ENCODE measurements at places on chromosomes 5 and 9. TPM values are rescaled to one million over a fixed set of nuclear protein-coding genes. Genes with fewer than 3 reads are reported as not detected.
A peak's percentile ranks its signal among the peaks of the same experiment; 100 is the strongest.

The NUTM2F gene
- not detected for total RNA-seq

The ARHGEF28 gene
- 27.2 TPM for total RNA-seq

The ANXA6 gene
- total RNA-seq: 2.6 TPM

The MPDZ gene
- 10.9 TPM for total RNA-seq

The LCN9 gene
- not detected for total RNA-seq

The UBAP1 gene
- 64.4 TPM for total RNA-seq

GRCh38 chr5:73825199-73825598 is 199.2 kb downstream of the ARHGEF28 start:
- DNase-seq: no peak
- no peak overlapping the region for H3K4me3 ChIP-seq
- no peaks in the 10 kb centered on the region for H3K27me3 ChIP-seq
- peaks cover 4% of the 10 kb centered on the region for H3K36me3 ChIP-seq
- peaks cover 11% of the 10 kb centered on the region for H3K4me1 ChIP-seq

DNA sequence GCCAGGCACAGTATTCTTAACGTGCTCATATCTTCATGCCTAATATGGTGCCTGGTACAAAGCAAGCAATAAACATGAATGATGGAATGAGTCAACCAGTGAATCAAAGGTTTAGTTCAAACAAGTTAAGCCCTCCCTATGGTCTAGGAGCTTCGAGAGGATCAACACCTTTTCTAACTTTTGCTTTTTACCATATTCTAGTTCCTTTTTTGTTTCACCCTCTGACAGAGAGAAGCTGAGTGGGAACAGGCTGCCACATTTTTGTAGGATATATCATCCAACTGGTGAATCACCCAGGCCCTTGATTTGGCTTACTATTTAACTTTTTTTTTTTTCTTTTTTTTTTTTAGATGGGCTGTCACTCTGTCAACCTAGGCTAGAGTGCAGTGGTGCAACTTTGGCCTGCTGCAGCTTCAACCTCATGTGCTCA is 39.3 kb upstream of the TNC start:
- H3K27me3 ChIP-seq: no peaks in the 10 kb centered on the region
- peaks cover 15% of the 10 kb centered on the region for H3K4me1 ChIP-seq
- peak overlapping the region; percentile 73 for H3K27ac ChIP-seq
- peak; percentile 77 for DNase-seq
- H3K4me3 ChIP-seq: no peak overlapping the region

- peaks cover 12% of the 10 kb centered on the region for H3K27me3 ChIP-seq
- peak; percentile 83 for DNase-seq
- H3K4me3 ChIP-seq: no peak overlapping the region
- H3K36me3 ChIP-seq: no peaks in the 10 kb centered on the region
- H3K4me1 ChIP-seq: peaks cover 10% of the 10 kb centered on the region
Measured at GRCh38 chr9:77457916-77458592, 190.1 kb downstream of the GNA14 start.

GRCh38 chr5:2370626-2371418 is 380.7 kb downstream of the IRX2 start:
- H3K4me3 ChIP-seq: no peak overlapping the region
- DNase-seq: no peak
- no peak overlapping the region for H3K27ac ChIP-seq
- H3K27me3 ChIP-seq: no peaks in the 10 kb centered on the region
- no peaks in the 10 kb centered on the region for H3K36me3 ChIP-seq
- no peaks in the 10 kb centered on the region for H3K4me1 ChIP-seq

DNA sequence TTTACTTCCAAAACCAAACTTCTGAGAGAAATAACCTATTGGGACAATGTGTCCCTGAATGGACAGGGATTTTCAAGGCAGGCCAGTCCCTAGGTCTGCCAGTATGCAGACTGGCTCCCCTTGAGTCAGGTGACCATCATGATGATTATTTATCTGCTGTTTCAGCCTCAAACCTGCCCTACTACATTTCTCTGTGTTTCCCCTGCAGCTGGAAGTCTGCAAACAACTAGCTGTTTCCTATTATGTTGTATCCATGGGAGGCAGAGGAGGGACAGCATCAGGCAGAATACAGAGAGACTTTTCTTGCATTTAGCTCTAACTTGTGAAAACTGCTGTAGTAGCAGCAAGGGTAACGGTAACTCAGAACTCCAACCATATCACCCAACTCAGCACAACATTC is 36.2 kb upstream of the IFNK start:
- no peaks in the 10 kb centered on the region for H3K4me1 ChIP-seq
- no peak overlapping the region for H3K27ac ChIP-seq
- no peaks in the 10 kb centered on the region for H3K36me3 ChIP-seq
- no peak overlapping the region for H3K4me3 ChIP-seq
- no peak for DNase-seq

- DNase-seq: peak; percentile 82
- no peak overlapping the region for H3K27ac ChIP-seq
- peaks cover 4% of the 10 kb centered on the region for H3K36me3 ChIP-seq
- no peak overlapping the region for H3K4me3 ChIP-seq
- no peaks in the 10 kb centered on the region for H3K27me3 ChIP-seq
- H3K4me1 ChIP-seq: peaks cover 4% of the 10 kb centered on the region
Measured at GRCh38 chr5:9149988-9150387, 395.9 kb downstream of the SEMA5A start.

DNA sequence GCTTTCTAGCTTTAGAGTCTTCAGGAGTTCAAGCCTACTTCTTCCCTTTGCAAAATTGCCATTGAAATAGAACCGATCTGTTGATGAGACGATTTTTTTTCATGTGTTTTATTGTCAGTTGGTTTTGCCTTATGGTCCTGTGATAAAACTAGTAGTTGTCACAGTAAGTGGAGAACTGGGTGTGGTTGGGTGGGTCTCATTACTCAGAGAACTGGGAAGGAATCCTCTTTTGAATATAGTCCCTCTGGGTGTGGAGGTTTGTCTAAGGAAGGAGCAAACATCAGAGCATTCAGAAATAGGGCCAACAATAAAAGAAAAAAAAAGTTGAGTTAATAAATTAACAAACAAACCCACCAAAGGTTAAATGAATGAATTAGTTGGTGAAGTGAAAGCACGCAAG is 69.0 kb downstream of the ALDH1A1 start:
- no peak overlapping the region for H3K4me3 ChIP-seq
- H3K36me3 ChIP-seq: no peaks in the 10 kb centered on the region
- H3K4me1 ChIP-seq: peaks cover 10% of the 10 kb centered on the region
- no peak overlapping the region for H3K27ac ChIP-seq
- DNase-seq: no peak

- no peak for DNase-seq
- no peaks in the 10 kb centered on the region for H3K27me3 ChIP-seq
- no peak overlapping the region for H3K4me3 ChIP-seq
- peaks cover 19% of the 10 kb centered on the region for H3K36me3 ChIP-seq
- H3K27ac ChIP-seq: no peak overlapping the region
- peaks cover 6% of the 10 kb centered on the region for H3K4me1 ChIP-seq
Measured at GRCh38 chr5:138978581-138978980, 103.4 kb upstream of the LRRTM2 start.

DNA sequence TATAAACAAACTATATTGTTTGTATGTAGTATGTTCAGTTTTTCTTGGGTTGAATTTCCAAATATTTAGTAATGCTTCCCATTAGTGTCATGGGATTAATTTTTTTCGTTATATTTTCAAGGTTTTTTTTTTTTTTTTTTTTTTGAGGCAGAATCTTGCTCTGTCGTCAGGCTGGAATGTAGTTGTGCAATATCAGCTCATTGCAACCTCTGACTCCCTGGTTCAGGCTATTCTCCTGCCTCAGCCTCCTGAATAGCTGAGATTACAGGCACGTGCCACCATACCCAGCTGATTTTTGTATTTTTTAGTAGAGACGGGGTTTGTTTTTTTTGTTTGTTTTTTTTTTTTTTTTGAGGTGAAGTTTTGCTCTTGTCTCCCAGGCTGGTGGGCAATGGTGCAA is 10.6 kb downstream of the DDX46 start:
- peaks cover 100% of the 10 kb centered on the region for H3K36me3 ChIP-seq
- H3K27ac ChIP-seq: no peak overlapping the region
- DNase-seq: peak; percentile 60
- H3K4me1 ChIP-seq: peaks cover 11% of the 10 kb centered on the region
- H3K4me3 ChIP-seq: no peak overlapping the region
- no peaks in the 10 kb centered on the region for H3K27me3 ChIP-seq

DNA sequence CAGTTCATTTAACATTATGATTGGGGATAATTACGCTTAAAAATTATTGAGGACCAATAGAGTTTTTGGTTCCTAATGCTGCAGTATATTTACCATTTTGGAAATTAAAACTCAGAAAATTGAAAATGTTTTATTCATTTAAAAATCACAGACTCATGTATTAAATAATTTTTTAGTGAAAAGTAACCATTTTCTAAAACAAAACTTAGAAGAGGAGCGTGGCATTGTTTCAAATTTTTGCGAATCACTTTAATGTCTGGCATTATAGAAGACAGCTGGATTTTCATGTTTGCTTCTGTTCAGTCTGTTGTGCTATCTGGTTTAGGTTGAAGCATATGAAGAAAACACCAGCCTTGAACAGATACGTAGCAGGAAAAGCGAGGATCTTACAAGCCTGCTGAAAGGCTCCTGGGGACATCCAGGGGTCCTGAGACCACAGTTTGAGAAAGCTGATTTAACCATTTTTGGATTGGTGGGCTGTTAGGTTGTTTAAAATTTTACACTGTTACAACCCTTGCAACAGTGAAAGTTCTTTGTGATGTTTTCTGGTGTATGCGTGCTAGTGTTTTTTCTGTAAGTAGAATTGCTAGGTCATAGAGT is 1.6 kb downstream of the ZFYVE16 start:
- peaks cover 26% of the 10 kb centered on the region for H3K4me1 ChIP-seq
- H3K27ac ChIP-seq: peak overlapping the region; percentile 98
- H3K27me3 ChIP-seq: no peaks in the 10 kb centered on the region

DNA sequence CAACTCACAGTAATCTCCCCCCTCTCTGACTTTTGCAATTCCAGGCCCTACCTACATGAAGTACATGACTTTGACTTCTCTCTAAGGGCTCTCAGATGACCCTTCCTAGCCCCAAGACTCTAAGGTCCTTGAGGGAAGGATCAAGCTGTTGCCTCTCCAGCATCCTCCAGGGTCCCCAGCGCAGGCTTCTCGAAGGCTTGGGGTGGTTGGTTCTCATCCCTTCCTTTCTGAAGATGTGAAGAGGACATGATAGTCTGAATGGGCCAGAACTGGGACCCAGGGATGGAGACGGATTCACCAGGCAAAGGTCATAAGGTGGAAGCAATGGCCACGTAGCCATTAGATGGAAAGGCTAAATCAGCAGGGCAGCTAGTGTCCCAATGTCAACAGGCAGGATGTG is 86.8 kb downstream of the NRG2 start:
- H3K27me3 ChIP-seq: peaks cover 15% of the 10 kb centered on the region
- H3K36me3 ChIP-seq: no peaks in the 10 kb centered on the region
- H3K4me3 ChIP-seq: no peak overlapping the region
- no peak for DNase-seq
- H3K27ac ChIP-seq: no peak overlapping the region

DNA sequence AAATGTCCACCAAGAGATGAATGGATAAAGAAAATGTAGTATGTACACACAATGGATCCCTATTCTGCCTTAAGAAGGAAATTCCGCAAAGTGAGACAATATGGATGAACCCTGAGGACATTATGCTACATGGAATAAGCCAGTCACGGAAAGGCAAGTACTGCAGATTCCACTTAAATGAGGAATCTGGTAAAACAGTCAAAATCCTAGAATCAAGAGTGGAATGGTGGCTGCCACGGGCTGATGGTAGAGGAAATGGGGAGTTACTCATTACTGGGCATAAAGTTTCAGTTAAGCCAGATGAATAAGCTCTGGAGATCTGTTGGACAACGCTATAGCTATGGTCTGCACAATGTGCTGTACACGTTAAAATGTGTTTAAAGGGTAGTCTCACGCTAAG is 47.2 kb downstream of the STK10 start:
- H3K27me3 ChIP-seq: no peaks in the 10 kb centered on the region
- H3K4me1 ChIP-seq: no peaks in the 10 kb centered on the region
- DNase-seq: no peak
- no peak overlapping the region for H3K4me3 ChIP-seq
- no peaks in the 10 kb centered on the region for H3K36me3 ChIP-seq

DNA sequence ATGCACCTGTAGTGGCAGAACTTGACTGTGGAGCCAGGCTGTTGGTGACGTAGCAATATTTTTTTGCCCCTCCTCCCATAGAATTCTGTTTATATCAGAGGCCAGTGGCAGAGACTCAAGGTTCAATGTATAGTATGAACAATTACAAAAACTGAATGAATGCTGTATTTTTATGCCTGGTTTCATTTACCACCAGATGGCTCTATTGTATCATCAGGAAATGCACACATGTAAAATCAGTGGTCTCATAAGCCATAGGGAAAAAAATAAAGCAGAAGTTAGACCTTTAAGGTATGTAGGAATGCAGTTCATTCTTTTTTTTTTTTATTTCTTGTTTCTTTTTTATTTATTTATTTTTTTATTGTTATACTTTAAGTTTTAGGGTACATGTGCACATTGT is 43.6 kb downstream of the CCDC192 start:
- no peaks in the 10 kb centered on the region for H3K4me1 ChIP-seq
- DNase-seq: peak; percentile 43
- no peaks in the 10 kb centered on the region for H3K36me3 ChIP-seq
- no peak overlapping the region for H3K4me3 ChIP-seq

All from MCF 10A (cell line).